ENCODE measurements at places on chromosomes 7 and 10.

GRCh38 chr7:45652630-45653029 is 78.5 kb downstream of the ADCY1 start:
- no peak for ATAC-seq

DNA sequence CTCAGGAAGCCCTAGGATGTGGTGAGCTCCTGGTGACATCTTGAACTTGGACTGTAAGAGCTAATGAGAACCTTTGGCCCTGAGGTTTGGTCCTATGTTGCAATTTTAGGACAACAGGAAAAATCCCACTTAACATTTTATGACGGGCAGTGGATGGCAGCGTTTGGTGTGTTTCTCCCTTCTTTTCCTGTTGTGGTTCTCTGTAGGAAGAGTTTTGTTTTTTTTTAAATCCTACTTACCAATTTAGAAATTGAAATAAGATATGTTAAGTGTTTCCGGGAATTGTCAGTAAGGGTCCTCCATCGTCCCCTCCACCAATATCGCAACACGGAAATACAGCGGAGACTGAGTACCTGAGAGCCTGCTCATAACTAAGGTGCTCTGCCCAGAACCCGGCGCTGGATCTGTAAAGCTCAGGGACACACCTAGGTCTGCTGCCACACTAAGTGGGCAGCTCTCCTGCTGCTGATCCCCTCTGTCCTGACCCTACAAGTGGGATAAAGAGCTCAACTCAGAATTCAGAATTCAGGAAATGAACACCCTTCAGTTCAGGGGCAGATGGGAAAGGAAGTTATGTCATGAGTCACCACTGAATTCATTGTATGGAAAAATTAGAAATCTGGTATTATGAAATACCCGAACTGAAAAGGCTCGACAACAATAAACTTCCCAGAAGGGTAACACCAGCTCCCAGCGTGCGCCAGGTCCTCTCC is 9.1 kb upstream of the PROSER2 start:
- no peak for ATAC-seq

- no peak for ATAC-seq
These were observed 63.4 kb upstream of the STRIP2 start for GRCh38 chr7:129370812-129371211.

DNA sequence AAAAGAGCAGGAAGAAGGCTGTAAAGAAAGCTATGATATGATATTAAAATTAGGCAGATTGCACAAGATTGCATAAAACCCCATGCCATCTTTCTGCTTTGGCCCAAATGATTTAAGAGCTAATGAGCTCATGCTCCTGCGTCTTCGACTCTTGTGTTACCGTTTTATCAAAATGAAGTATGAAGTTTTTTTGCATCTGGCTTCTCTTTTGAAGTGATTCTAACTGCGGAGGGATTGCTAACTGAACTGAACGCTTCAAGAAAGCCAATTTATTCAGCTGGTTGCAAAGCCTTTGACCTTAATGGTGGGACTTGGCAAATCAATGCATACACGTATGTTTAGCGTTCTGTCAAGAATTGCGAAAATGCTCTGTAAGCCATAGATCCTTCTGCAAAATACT is 282.9 kb downstream of the TWIST1 start:
- no peak for ATAC-seq

GRCh38 chr10:51244748-51245490 is 170.6 kb downstream of the PRKG1 start:
- no peak for ATAC-seq

DNA sequence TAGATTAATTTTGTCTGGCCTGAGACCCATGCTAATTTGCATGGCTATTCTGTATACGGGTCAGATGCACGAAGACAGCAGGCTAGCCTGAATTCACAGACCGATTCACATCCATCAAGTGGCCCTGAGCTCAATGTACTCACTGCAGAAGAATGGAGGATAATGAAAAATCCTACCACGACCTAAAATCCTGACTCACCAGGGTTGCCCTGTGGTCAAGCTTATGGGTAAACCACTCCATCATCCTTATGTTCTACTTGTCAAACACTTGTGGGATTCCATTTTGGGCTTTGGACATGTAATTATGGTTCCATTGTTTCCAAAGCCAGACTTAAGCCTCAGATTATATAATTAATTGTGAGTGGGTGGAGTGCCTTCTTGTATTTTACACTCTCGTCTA is 110.4 kb upstream of the ZNF438 start:
- no peak for ATAC-seq

DNA sequence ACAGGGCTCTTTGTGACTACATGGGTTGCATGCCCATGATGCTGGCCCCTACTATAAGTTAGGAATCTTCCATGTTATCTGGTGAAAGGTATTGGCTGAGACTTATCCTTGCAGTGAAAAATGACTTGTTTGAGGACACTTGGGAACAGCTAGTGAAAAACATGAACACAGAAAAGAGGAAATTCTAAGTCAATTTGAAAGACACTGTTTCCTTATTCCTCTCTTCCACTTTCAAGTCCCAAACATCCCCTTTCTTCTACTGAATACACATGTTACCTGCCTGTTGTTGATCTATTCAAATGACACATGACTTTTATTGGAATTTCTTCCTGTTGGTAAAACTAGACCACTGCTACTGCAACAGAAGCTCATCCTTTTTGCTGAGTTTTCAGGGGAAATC is 29.5 kb upstream of the PRKCQ start:
- ATAC-seq: no peak

DNA sequence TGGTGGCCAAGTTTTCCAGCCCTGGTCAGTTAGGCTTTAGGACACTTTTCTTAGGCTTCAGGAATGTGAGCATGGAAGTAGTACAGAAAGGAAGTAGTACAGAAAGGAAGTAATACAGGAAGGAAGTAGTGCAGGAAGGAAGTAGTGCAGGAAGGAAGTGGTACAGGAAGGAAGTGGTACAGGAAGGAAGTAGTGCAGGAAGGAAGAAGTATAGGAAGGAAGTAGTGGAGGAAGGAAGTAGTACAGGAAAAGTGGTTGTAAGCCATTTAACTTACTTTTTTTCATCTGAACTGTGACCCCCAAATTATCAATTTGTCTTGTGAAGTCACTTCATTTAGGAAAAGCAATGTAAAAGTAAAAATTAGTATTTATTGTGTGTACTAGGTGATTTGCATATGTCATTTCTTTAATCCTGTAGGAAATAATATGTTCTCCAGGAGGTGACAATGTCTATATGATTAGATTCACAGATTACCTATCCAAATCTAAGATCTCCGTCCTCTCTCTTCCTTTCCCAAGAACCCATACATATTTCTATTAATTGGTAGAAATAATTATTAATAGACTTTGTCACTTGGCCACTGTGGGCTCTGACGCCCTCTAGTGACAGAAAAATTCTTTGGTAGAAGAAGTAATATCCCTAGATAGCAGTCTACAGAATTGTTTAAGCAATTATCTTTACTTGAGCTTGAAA is 3.9 kb upstream of the FAS start:
- no peak for ATAC-seq

GRCh38 chr7:98090116-98090515 is 16.5 kb upstream of the LMTK2 start:
- no peak for ATAC-seq

DNA sequence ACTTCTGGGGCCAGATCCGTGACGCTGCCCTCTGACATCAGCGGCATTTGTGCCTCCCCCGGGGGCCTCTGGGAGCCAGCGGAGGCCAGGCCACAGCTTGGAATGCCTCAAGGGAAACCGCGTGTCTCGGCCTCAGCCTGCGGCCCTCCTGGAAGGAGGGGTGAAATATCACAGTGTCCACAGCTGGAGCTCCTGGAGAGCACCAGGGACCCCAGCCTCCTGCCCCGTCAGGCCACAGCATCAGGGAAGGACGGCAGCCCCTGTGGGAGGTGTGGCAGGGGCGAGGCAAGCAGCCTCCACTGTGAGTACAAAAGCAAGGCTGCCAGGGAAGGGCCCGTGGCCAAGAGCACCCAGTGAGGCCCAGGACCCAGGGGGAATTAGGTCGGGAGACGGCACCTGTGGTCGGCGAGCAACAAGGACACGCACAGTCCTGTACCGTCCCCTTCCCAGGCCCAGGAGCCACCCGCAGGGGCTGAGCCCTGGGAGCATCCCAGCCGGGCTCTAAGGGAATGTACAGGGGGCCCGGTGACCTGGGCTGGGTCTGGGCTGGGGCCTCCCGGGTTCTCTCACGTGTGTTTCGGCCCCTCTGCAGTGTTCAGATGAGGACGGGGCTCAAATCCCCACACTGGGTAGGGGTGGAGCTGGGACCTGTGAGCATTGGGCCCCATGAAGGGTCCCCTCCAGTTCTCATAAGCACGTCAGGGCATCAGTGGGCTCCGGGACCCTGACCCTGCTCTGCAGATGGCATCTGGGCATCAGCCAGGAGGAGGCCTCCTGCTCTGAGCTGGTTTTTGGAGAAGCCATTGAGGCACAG is 18.7 kb upstream of the KNDC1 start:
- peak; percentile 34 for ATAC-seq

DNA sequence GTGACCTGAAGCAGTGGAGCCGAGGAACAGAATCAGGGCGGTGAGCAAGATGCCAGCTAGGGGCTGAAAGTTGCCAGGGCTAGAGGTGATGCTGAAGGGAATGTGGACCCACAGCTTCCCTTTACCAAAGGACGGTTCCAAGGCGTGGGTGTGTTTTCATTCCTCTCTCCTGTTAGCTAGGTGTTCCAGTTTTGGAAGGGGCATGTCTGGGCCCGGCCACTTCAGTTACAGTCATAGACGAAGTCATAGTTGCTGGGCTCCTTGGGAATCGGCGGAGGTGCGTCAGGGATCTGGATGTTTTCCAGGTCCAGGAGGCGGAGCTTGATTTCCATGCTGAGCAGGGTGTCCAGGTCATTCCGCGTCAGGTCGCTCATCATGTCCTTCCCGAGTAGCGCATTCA is 131.0 kb upstream of the AOAH start:
- no peak for ATAC-seq

DNA sequence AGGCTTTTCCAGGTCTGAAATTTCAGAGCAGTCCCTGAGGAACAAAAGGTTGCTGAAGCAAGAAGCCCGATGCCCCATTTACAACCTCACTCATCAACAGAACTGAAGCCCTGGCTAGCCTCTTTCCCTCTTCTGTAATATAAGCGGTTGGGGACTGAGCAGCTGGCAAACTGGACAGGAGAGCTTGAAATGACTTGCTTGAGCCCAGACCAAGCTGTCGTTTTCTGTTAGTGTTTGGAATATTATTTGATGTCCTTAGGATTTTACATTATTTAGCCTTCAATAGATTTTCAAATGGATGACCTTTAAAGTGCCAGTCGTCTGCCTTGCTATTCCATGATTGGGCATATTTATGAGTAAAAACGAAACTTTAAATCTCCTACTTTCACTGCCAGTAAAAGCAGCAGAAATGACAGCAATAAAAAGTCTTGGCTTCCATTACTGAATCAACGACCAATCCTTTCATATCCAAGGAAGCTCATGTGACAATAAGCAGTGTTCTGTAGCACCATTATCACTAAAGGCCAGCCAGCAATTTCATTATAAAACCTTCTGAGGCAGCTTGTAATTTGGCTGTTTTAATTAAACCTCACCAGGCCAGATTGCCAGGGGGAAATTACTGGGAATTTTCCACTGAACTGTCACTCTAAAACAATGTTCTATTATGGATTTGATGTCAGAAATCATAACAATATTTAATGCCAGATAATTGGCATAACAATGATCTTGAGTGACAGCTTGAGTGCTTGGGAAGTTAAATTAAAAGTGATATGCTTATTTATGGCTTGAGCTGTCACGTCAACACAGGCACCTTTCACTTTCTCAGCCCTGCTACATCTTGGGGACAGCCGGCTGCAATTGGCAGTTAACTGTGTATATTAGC is 85.9 kb downstream of the LSMEM1 start:
- ATAC-seq: no peak

DNA sequence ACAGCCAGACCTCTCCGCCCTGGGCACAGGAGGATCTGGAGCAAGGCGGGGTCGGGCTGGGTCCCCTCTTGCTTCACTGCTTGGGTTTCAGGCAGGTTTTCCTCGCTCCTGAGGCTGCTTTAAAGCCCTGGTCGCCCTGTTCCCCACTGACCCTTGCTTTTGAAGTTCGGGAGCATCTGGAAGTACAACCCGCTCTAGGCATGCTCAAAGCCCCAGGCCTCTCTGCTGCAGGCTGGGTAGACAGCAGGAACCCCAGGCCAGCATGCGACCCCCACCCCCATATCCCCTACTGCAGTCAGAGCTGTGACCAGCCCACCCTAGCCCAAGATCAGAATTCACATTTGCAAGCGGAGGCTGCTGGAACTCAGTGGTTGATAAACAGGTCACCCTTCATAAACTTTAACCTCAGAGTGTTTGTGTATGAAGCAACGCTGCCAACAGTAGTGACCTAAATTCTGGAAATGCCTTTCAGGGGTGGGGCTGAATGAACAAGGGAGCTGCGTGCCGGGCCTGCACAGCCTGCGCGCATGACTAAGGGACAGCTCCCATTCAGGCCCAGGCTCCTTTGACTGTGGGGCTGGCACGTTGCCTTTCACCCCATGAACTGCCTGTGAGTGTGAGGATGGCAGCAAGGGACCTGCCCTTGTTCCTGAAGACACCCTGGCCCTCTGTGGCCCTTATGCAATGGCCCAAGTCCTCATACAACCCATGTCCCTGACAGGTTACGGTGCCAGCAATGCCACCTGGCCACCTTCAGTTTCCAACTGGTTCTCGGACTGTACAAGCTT is 52.5 kb downstream of the PROSER2 start:
- no peak for ATAC-seq

DNA sequence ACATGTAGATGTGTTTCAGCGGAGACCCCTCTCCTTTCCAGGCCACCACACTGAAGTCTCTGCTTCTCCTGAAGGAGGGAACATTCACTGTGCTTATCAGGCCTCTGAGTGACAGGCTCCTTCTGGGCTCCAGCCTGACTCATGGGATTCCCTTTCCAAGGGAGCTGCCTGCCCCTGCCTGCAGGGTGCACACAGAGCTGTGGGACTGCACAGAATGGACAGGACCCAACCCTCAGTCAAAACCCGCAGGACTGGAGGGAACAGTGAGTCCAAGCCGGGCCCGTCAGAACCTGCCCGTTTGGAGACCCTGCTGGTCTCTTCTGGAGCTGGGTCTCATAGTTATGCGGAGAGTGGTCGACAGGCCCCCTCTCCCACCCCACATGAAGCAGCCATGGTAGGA is 32.6 kb downstream of the PLAC9 start:
- ATAC-seq: no peak

DNA sequence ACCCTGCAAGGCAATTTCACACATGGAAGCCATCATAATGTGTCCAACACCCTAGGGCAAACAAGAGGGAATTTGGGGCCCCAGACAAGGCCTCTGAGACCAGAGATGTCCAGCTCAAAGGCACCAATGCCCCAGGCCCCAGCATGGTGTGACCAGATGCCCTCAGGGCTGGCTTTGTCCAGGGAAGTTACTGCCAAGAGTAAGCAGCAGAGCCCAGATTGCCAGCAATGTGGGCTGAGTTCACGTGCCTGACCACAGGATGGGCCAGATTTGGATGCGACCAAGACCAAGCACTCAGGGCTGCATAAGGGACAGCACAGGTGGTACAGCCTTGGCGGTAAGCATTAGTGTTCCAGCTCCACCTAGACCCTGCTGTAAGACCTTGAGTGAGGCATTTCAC is 12.7 kb downstream of the MYOF start:
- ATAC-seq: no peak

DNA sequence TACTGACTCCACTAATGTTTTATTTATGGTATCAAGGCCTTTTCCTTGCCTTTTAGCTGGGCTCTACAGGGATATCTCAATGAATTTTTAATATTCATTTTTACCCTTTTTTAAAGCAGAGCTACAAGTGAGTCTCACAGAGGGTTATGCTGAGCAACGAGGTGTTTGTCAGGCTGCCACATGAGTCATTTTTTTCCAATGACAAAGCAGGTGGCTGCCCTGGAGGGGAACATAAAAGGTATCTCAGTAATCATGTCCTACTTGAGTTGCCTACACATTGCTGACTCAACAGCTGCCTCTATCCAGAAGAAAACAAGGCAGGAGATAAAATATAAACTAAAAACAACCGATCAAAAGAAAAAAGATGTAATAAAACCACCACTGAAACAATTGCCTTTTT is 1004.9 kb upstream of the POT1 start:
- ATAC-seq: no peak

All from stimulated activated memory B cell treated with anti-CD40 and anti-IgM and Interleukin-4, amounts not matched to agents 10 μg/mL and 1 μg/mL and 100 μg/mL, for 72 hours (primary cell).